Mesenchymal stem cell (in vitro differentiated cells and primary cell): ENCODE measurements at places on chromosomes 2 and 18.

GRCh38 chr2:176039375-176039774 lies 37.3 kb upstream of the LNPK start:
- peaks cover 3% of the 10 kb centered on the region for H3K27me3 ChIP-seq
- no peak overlapping the region for H3K4me3 ChIP-seq
- H3K4me1 ChIP-seq, result no peaks in the 10 kb centered on the region
- H3K27ac ChIP-seq, result no peak overlapping the region

DNA sequence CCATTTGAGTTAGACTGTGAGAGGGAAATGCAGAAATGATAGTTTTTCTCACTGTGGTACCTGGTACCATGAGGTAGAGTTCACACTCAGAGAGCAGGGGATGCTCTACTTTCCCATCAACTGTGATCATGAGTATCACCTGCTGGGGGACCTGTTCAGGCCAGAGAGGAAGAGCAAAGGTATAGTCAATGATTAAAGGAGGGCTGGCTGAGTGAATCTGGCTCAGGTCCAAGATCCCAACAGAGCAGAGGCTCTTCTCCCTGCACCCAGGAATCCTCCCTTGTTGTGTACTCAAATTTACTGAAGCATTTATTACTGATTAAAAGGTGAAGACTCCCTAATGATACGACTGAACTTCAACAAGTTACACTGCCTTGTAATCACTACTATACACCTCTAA lies 104.6 kb upstream of the CHRNA1 start:
- no peaks in the 10 kb centered on the region for H3K4me1 ChIP-seq
- no peak overlapping the region for H3K27ac ChIP-seq
- no peaks in the 10 kb centered on the region for H3K36me3 ChIP-seq

DNA sequence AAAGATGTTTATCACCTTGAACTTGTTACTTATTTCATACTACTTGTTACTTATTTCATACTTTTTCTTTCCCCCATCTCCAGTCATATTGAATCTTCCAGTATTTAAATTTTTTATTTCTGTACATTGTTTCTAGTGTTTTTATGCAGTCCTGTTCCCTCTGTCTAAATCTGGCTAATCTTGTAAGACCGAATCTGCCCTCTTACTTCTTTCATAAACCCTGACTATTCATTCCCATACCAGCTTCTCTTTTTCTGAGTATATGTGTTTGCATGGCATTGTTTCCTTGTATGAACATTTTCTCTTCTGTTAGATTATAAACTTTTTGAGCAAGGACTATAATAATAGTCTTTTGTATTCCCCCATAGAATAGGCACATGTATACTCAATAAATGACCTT lies 131.7 kb downstream of the TAF4B start:
- H3K4me3 ChIP-seq, result no peak overlapping the region
- H3K27ac ChIP-seq, result no peak overlapping the region
- no peaks in the 10 kb centered on the region for H3K36me3 ChIP-seq
- no peak for DNase-seq
- H3K4me1 ChIP-seq, result no peaks in the 10 kb centered on the region
- no peaks in the 10 kb centered on the region for H3K27me3 ChIP-seq

- no peaks in the 10 kb centered on the region for H3K27me3 ChIP-seq
- H3K27ac ChIP-seq, result no peak overlapping the region
- no peak overlapping the region for H3K4me3 ChIP-seq
- no peaks in the 10 kb centered on the region for H3K36me3 ChIP-seq
- peaks cover 1% of the 10 kb centered on the region for H3K4me1 ChIP-seq
- DNase-seq, result no peak
These were observed 38.7 kb downstream of the MYT1L start for GRCh38 chr2:2292381-2292780.

GRCh38 chr2:168311261-168311910 lies 64.0 kb upstream of the STK39 start:
- H3K4me1 ChIP-seq, result no peaks in the 10 kb centered on the region
- H3K36me3 ChIP-seq, result no peaks in the 10 kb centered on the region
- H3K4me3 ChIP-seq, result no peak overlapping the region
- H3K27me3 ChIP-seq, result no peaks in the 10 kb centered on the region
- no peak overlapping the region for H3K27ac ChIP-seq

GRCh38 chr2:26326514-26326913 lies 19.4 kb upstream of the SELENOI start:
- H3K4me1 ChIP-seq, result no peaks in the 10 kb centered on the region
- no peak overlapping the region for H3K4me3 ChIP-seq
- DNase-seq, result no peak
- H3K27ac ChIP-seq, result no peak overlapping the region
- H3K36me3 ChIP-seq, result no peaks in the 10 kb centered on the region
- no peaks in the 10 kb centered on the region for H3K27me3 ChIP-seq

DNA sequence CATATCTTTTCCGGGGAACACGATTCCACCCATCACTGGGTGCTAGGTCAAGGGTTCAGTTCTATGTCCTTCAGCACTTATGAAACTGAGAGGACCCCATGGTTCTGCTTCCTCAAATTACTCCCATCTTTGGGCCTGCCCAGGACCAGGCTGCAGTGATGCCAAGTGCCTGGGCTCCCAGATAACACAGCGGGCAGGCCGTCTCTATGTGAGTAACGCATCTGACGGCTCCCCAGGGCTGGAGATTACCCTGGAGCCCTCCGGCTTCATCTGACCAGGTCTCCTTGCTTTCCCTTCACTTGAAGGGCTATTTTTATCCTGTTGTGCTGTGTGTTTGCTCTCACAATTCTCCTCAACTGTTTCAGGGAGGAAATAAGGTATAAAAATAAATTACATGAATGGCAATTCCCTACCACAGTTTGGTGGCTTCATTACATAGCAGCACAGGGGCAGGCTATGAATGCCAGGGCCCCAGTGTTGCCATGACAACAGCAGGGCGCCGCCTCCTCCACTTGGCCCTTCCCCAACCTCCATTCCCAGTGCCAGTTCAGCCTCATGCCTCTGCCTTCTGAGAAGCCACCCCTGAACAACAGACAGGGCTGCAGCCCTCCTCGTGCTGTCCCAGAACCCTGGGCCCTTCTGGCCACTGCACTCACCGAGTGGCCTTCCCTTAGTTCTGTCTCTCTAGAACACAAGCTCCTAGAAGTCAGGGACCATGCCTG lies 25.4 kb upstream of the TMEM131 start:
- no peaks in the 10 kb centered on the region for H3K36me3 ChIP-seq
- no peak overlapping the region for H3K4me3 ChIP-seq
- peaks cover 6% of the 10 kb centered on the region for H3K27me3 ChIP-seq
- H3K4me1 ChIP-seq, result no peaks in the 10 kb centered on the region
- H3K27ac ChIP-seq, result no peak overlapping the region

DNA sequence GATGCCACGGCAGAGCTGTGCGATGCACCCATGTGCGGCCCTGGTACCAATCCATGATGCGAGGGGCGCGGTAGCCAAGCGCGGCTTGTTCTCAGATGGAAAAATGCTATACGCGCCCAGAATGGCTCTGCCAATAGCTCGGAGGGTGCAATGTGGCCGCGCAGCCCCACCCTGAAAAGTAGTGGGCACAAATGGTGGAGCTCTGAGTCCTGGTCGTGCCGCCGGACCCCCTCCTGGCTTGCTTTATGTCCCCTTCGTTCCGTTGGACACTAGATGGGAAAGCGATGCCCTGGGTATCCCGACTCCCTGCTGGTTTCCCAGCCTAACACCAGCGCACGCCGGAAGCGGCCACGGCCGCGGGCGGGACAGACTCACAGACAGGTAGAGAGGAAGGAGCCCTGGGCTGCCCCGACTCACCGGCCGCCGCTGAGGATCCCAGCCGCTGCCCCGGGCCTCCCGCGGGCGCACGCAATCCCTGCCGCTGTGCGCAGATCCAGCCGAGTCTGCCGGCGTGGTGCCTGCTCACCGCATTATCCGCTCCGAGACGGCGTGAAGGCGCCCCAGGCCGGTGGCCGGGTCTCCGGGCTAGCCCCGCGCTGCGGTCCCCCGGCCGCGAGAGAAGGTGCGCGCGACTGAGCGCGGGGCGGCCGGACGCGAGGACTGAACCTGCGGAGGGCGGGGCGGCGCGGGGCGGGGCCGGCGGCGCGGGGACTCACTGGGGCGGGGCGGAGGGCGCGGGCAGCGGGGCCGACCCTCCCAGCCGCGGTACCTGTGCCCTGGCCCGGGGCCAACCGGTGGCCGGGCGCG lies at the start of gene CDC42EP3:
CDC42EP3 (minus strand) TSS at position 634 of the 807 bp plus-strand sequence. CDS start 25,055 bp downstream, outside the sequence.
- peaks cover 5% of the 10 kb centered on the region for H3K36me3 ChIP-seq
- peaks cover 7% of the 10 kb centered on the region for H3K4me1 ChIP-seq

GRCh38 chr2:168639018-168639417 lies 163.4 kb upstream of the NOSTRIN start:
- H3K4me3 ChIP-seq, result no peak overlapping the region
- H3K27ac ChIP-seq, result no peak overlapping the region
- no peak for DNase-seq
- H3K4me1 ChIP-seq, result peaks cover 2% of the 10 kb centered on the region
- H3K36me3 ChIP-seq, result no peaks in the 10 kb centered on the region

- no peaks in the 10 kb centered on the region for H3K36me3 ChIP-seq
- no peak for DNase-seq
- H3K27ac ChIP-seq, result no peak overlapping the region
- H3K4me3 ChIP-seq, result no peak overlapping the region
- H3K4me1 ChIP-seq, result peaks cover 19% of the 10 kb centered on the region
These were observed 8.0 kb downstream of the GLI2 start for GRCh38 chr2:120743657-120744056.

- H3K27me3 ChIP-seq, result peaks cover 8% of the 10 kb centered on the region
- no peak overlapping the region for H3K4me3 ChIP-seq
- no peaks in the 10 kb centered on the region for H3K36me3 ChIP-seq
- no peaks in the 10 kb centered on the region for H3K4me1 ChIP-seq
- DNase-seq, result no peak
These were observed 466.8 kb upstream of the MEX3C start for GRCh38 chr18:51664236-51664635.
